CMK (cell line): ENCODE measurements at places on chromosomes 3 and 15.

DNA sequence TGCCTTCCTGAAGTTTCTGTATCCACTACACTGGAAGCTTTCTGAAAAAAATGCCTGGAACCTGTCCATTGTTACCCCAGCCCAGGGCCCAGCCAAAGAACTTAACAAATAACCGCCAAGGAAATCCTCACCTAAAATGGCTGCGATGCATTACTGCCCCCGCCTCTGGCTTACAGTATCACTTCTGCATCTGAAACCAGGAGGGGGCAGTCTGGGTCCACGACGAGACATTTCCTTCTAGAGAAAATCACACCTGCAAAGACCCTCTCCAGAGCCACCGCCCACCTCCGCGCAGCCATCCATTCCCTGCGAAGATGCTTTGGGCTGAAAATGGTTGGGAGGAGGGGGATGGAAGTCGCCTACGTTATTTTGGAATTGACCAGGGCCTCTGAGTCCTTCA lies 22.4 kb upstream of the CELF6 start:
- DNase-seq, result no peak

DNA sequence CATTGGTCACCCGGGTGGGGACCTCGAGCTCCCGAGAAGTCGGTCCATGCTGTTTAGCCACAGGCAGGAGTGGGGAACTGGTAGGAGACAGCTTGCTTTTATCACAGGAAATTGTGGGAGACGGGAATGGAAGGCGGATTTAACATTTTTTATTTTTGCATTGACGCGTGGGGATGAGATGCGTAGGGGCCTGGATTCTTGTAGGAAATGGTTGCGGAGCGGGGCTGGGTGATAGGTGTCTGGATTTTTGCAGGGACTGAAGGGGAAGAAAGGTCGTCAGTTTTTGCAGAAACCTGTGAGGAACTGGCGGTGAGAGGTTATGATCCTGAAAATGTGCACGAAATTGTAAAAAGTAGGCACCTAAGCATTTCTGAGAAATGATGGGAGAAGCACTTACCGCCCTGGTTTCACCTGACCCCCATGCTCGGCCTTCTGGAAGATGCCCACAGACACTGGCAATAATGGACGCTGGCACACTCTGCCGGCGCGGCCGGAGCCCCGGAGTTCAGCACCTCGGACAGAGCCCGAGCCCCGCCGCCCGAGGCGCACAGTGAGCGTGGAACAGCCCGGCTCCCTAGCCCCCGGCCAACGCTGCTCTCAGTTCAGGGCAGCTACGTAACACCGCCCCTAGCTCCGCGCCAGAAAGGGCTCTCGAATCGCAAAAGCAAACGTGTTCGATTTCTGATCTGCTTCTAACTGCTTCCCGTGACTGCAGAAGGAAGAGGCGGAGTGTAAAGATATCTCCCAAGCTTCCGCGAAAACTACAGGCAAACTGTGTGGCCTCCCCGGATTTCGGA lies 928 bp downstream of the ANKRD34C start:
- DNase-seq, result no peak

DNA sequence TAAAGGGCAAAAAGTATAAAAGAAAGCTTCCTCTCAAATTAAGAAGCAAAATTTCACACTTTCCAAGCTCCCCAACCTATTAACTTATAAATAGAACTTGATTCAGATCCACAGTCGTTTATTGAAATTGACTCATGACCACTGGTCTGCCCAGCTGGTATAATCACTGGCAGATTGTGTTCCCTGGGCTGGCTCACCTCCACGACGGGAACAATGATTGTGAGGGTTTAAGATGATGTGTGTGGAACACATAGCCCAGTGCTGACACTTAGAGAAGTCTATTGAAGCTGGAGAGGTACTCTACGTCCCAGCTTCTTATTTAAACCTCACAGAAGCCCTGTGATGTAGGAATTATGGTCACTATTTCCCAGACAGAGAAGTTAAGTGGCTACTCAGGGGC lies 90.4 kb downstream of the MB21D2 start:
- DNase-seq, result no peak

DNA sequence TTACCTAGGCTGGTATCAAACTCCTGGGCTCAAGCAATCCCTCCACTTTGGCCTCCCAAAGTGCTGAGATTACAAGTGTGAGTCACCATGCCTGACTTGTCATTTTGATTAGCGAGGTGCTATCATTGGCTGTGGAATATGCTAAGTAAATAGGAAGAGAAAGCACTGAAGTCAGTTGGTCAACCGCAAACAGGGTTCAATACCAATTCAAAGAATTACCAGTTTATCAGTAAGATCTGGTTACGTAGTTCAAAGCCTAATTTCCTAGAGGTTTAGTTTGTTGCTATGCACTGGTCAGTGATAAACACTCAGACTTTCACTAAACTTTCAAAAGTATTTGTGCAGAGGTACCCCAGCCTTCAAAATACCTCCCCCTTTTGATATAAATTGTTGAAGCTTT lies 29.5 kb downstream of the GLB1 start:
- DNase-seq, result no peak

- DNase-seq, result no peak
These were observed 123.9 kb upstream of the MEF2A start for GRCh38 chr15:99441871-99442251.

DNA sequence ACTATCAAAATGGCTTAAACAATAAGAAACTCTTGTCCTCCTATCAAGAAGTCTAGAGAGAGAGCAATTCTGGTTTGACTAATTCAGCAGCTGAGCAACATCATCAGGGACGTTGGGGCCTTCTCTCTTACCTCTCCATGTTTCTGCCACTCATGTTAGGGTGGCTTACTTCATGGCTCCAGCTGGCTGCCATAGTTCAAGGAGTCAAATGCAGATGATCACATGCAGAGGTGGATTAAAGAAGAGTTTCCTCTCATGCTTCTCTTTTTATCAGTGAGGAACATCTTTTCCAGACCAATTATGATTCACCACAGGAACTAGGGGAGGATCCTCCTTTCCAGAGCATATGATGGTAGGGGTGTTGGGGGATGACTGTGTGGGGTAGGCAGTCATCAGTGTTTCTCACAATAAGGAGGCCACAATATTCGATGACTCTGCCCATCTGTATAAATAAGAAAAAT lies 45.5 kb downstream of the NEK11 start:
- peak; percentile 15 for DNase-seq

- no peak for DNase-seq
These were observed 320.9 kb upstream of the ICE2 start for GRCh38 chr15:60799885-60800284.
